AG09319 (cell line): ENCODE measurements at places on chromosomes 12 and 14.

DNA sequence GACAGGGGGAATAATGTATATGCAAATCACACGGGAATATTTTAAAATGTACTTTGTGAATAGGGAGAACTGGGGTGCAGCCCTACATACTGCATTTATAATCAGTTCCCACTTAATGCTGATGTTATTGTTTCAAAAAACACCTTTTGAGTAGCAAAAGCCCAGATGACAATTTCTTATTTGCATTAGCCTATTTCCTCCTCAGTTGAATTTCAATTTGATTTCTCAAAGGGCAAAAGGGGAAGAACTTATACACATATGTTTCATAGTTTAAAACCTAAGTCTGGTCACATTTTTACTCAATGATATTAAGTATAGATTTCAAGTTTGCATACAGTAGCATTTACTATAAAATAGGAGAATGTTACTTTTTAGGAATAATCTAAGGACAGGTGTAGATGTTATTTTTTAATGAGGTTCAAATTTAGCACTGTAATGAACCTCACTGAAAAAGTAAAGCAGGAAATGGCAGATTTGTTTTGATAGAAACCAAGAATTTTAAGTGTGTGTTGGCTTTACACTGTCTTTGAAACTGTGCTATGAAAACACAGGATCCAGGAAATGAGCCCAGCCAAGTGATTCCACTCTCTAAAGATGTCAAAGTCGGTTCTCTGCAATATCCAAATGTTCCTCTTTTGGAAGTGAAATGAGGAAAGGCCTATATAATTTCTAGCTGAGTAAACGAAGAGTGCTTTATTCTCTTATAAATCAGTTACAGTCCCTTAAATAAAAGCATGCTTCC is 367.4 kb downstream of the BTG1 start:
- no peak for DNase-seq

- no peak for DNase-seq
Observed at GRCh38 chr12:1920971-1921370, 2.5 kb upstream of the CACNA2D4 start.

GRCh38 chr12:128098730-128099129 is 168.2 kb upstream of the TMEM132C start:
- no peak for DNase-seq

DNA sequence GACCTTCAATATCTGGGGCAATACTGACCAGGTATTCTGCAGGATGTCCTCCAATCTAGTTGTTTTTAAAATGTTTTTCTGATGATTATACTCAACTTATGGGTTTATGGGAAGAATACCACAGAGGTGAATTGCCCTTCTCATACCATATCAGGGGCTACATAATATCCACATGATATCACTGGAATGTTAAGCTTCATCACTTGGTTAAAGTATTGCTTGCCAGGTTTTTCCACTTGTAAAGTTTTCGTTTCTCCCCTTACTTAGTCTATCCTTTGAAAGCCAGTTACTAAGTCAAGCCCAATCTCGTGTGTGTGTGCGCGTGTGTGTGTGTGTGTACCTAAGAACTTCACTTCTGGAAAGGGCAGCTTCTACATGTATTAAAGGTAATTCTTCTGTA is 980.9 kb upstream of the FBXO33 start:
- DNase-seq = no peak

DNA sequence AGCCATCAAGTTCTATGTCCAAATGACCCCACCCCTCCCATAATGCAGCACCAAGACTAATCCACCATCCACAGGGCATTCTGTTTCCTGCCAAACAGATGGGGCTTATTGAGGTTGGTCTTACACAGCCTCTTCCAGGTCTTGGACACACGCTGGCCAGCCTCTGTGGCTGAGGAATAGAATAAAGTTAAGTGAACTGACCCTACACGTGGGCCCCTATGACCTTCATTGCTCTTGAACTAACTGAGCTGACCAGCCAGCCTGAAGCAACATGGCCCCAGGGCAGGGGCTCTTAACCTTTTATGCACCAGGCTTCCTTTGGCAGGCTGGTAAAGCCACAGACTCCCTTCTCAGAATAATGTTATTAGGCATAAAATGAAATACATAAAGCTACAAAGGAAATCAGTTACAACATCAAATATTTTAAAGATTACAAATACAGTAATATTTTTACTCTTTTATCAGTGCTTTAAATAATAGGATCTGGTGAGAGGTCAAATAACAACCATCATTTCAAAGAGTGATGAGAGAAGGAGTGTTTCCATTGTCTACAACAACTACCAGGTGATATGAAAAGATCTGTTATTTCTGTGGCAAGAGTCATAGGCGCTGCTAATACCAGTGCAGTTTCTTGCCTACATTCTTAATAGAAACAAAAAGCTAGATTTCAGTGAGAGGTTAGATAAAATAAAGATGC is 192.9 kb upstream of the NUDT4 start:
- no peak for DNase-seq

GRCh38 chr12:125185740-125186470 is 120.7 kb downstream of the AACS start:
- DNase-seq = peak; percentile 39

DNA sequence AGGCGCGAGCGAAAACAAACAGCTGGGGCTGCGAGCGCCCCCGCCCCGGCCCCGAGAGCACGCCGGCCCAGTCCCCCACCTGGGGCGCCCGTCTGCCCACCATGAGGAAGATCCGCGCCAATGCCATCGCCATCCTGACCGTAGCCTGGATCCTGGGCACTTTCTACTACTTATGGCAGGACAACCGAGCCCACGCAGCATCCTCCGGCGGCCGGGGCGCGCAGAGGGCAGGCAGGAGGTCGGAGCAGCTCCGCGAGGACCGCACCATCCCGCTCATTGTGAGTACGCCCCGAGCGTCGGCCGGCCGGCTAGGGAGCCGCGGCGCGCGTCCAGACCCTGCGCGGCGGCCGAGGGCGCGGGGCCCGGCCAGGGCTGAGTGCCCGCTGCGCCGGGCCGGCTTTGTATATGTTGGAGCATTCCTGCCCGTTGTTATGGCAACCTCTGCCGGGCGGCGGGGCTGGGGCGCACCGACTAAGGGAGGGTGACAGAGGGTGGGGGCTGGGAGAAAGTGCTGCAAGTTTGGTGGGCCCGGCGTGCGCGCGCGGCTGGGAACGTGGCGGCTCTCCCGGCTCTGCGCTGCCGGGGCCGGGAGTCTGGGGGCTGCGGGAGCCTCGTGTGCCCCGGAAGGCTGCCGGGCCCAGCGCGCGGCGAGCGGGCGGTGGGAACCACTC is 367 bp downstream of the GALNT16 start:
- no peak for DNase-seq

GRCh38 chr14:105178868-105179140 is 2.3 kb downstream of the NUDT14 start:
- no peak for DNase-seq

- DNase-seq = no peak
Observed at GRCh38 chr12:94589591-94590001, 60.8 kb downstream of the TMCC3 start.

- DNase-seq = no peak
Observed at GRCh38 chr14:91945751-91946621, 1.5 kb downstream of the FBLN5 start.

DNA sequence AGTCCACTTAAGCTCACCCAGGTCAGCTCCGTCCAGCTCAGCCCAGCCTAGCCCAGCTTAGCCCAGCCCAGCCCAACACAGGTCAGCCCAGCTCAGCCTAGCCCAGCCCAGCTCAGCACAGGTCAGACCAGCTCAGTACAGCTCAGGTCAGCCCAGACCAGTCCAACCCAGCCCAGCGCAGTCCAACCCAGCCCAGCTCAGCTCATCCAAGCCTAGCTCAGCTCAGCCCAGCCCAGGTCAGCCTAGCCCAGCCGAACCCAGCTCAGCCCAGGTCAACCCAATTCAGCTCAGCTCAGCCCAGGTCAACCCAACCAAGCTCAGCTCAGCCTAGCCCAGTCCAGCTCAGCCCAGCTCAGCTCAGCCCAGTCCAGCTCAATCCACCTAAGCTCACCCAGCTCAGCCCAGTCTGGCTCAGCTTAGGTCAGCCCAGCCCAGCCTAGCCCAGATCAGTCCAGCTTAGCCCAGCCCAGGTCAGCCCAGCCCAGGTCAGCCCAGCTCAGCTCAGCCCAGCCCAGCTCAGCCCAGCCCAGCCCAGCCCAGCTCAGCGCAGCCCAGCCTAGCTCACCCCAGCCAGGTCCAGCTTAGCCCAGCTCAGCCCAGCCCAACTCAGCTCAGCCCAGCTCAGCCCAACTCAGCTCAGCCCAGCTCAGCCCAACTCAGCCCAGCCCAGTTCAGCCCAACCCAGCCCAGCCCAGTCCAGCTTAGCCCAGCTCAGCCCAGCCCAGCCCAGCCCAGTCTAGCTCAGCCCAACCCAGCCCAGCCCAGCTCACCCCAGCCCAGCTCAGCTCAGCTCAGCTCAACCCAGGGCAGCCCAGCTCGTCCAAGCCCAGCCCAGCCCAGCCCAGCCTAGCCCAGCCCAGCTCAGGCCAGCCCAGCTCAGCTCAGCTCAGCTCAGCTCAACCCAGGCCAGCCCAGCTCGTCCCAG is 184.0 kb downstream of the TMEM121 start:
- no peak for DNase-seq

GRCh38 chr14:28983279-28983678 is 216.7 kb downstream of the FOXG1 start:
- DNase-seq = no peak

GRCh38 chr12:25757037-25757665 is 201.3 kb upstream of the RASSF8 start:
- DNase-seq = no peak

DNA sequence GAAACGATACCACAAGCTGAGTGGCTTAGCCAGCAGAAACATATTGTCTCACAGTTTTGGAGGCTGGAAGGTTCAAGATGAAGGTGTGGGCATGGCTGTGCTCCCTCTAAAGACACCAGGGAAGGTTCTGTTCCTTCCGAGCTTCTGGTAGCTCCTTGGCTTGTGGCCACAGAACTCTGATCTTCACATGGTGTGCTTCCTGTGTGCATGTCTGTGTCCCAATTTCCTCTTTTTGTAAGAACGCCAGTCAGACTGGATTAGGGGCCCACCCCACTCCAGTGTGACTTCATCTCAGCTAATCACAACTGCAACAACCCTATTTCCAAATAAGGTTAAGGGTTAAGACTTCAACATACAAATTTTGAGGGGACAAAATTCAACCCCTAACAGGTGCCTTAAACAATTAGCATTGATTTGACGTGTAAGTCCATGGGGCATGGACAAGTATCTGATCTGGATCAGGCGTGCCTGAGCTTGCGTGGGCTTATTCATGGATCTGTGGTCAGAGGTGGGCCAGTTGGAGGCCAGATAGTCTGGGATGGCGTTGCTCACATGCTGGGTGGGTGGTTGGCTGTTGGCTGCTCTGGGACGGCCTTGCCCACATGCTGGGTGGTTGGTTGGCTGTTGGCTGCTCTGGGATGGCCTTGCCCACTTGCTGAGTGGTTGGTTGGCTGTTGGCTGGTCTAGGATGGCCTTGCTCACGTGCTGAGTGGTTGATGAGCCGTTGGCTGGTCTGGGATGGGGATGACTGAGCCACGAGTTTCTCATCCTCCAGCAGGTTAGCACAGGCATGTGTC is 88.5 kb downstream of the LGMN start:
- no peak for DNase-seq

GRCh38 chr14:85336257-85336656 is 193.7 kb upstream of the FLRT2 start:
- no peak for DNase-seq

GRCh38 chr12:115584156-115584555 is 693.3 kb downstream of the MED13L start:
- DNase-seq = no peak

GRCh38 chr14:73173092-73173735 is 36.9 kb downstream of the PSEN1 start:
- peak; percentile 31 for DNase-seq

GRCh38 chr14:45650754-45651153 is 397.8 kb upstream of the MIS18BP1 start:
- no peak for DNase-seq

- DNase-seq = no peak
Observed at GRCh38 chr12:97748298-97748697, 285.7 kb downstream of the RMST start.

- no peak for DNase-seq
Observed at GRCh38 chr14:95097385-95097784, 59.9 kb downstream of the DICER1 start.

DNA sequence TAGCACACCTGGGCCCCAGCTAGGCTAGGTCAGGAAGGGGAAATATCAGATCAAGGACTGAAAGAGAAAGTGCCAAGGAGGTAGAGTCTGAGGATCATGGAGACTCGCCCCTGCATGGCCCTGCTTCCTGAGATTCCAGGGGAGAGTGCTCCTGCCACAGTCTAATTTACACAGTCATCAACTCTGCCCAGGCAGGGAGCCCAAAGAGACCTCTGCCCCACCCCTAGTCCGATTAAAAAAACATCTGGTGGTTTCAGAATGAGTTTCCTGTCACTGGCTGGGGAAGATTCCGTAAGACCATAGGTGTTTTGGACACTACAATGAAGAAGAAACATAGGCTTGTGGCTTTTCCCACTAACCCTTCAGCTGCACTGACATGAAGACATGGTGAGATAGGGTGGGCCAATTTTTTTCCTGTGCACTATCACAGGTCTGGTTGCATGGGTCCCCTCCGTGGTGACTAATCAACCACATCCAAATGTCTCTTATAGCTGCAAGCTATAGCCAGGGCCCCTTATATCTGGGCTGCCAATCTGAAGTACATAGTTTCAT is 31.5 kb upstream of the GZMB start:
- DNase-seq = no peak

DNA sequence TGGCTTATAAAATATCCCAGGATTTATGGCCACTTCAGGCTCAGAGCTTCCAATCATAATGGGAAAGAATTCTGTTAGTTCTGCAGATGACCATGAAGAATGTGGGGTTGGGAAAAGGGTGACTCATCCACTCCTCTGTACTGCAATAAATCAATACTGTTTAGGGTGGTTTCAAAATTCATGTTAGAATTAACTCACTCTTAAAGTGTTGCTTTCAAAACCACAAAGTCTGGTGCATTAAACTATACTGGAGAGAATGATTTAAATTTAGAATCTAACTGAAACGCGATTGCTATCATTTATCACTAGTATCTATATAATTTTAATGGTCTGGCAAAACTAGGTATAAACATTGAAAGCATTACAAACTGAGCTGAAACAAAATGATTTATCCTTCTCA is 798 bp downstream of the CCDC198 start:
- peak; percentile 5 for DNase-seq

- no peak for DNase-seq
Observed at GRCh38 chr12:81815611-81816010, 56.5 kb upstream of the PPFIA2 start.

DNA sequence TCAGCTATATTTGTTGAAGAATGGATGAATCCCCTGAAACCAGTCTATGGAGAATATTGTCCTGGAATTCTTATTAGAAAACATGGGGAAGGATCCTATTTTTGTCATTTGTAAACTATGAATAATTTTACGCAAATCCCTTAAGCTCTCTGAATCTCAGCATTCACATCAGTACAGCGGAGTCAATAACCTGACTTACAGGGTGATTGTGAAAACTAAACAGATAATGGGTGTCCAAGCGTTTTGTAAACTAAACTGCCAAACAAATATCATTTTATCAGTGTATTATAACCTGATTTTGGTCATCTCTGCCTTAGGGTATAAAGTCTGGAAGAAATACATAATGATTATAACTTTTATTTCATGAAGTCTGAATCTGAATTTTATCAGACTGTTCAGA is 10.0 kb downstream of the ART4 start:
- no peak for DNase-seq
